ENCODE measurements at places on chromosomes 7 and 10. TPM values are rescaled to one million over a fixed set of nuclear protein-coding genes. Genes with fewer than 3 reads are reported as not detected.

Gene PLAC9
- total RNA-seq: 16.9 TPM

Gene CALML5
- total RNA-seq: not detected

Gene LRRD1
- total RNA-seq: 0.40 TPM

Gene UTF1
- total RNA-seq: 1.1 TPM

Gene PRSS1
- total RNA-seq: 35.0 TPM

Gene TMEM176A
- total RNA-seq: 137 TPM

Gene SAMD9
- 9.1 TPM for total RNA-seq

Gene MRPS24
- 76.4 TPM for total RNA-seq

Gene UROS
- total RNA-seq: 39.6 TPM

Gene OR2A12
- not detected for total RNA-seq

Gene RASSF4
- 5.9 TPM for total RNA-seq

- no peaks in the 10 kb centered on the region for H3K36me3 ChIP-seq
- no peaks in the 10 kb centered on the region for H3K4me1 ChIP-seq
- no peak overlapping the region for H3K27ac ChIP-seq
- no peak overlapping the region for H3K4me3 ChIP-seq
These were observed 957.4 kb upstream of the LRRTM3 start for GRCh38 chr10:65968437-65968836.

GRCh38 chr7:106806556-106806955 lies 58.5 kb upstream of the PIK3CG start:
- no peak overlapping the region for H3K4me3 ChIP-seq
- no peaks in the 10 kb centered on the region for H3K4me1 ChIP-seq
- H3K27me3 ChIP-seq: no peaks in the 10 kb centered on the region
- H3K27ac ChIP-seq: no peak overlapping the region

GRCh38 chr7:74063223-74063641 lies 20.4 kb upstream of the LIMK1 start:
- H3K4me3 ChIP-seq: no peak overlapping the region
- H3K27ac ChIP-seq: peak overlapping the region; percentile 36
- peaks cover 6% of the 10 kb centered on the region for H3K4me1 ChIP-seq
- no peaks in the 10 kb centered on the region for H3K36me3 ChIP-seq

- H3K4me1 ChIP-seq: peaks cover 8% of the 10 kb centered on the region
- no peaks in the 10 kb centered on the region for H3K27me3 ChIP-seq
- peak overlapping the region; percentile 75 for H3K4me3 ChIP-seq
- peak overlapping the region; percentile 61 for H3K27ac ChIP-seq
These were observed 351 bp downstream of the CAMK1D start for GRCh38 chr10:12349629-12350166.

DNA sequence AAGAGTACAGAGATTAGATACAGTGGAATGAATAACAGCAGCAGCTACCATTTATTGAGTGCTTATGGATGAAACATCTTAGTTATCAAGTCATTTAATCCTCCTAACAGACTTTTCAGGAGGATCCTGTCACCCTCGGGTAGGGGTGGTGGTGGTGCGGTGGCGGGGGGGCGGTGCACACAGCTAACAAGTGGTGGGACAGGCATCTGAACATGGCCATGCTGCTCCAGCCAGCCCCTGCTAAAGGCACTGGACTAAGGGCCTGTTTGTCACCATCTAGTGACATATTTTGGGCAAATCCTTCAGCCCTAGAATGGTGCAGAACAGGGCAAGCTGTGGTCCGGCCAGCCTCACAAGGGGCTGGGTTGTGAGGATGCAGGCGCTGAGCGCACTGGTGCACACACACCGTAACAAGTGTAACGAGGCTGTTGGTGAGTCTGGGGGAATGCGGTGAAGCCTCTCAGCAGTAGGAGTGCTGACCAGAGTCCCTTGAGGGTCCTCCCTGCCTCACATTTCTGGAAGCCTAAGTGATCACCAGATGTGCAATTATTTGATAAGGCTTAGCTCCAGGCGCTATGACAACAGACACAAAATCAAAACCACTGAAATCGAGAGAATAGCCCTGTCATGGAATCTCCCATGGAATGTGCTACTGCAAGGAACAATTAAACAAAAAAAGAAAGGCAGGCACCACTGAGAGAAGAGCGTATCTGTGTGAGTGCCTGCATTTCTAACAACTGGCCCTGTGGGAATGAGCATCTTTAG lies 102.2 kb downstream of the RNF216 start:
- H3K4me1 ChIP-seq: peaks cover 3% of the 10 kb centered on the region
- no peak for DNase-seq
- no peaks in the 10 kb centered on the region for H3K27me3 ChIP-seq
- no peaks in the 10 kb centered on the region for H3K36me3 ChIP-seq
- no peak overlapping the region for H3K4me3 ChIP-seq

DNA sequence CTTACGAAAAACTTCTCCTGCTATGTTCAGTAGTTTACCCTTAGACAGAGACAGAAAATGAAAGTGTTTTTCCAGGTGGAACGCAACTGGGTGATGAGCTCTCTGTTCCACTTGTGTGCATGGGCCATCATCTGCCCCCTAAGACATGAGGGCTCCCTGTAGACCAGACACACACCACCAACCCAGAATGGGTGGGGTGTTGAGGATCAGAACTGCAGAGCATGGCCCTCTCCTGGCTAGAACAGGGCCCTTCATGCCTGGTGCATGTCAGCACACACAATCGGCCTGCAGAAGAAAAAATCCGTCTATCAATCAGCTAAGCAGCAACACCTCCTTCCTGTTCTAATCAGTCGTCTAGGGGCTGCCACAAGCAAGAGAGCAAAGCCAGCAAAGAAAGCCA lies 186.2 kb upstream of the INHBA start:
- DNase-seq: no peak
- peaks cover 7% of the 10 kb centered on the region for H3K4me1 ChIP-seq
- H3K36me3 ChIP-seq: no peaks in the 10 kb centered on the region
- H3K27me3 ChIP-seq: no peaks in the 10 kb centered on the region
- H3K27ac ChIP-seq: no peak overlapping the region

- H3K4me1 ChIP-seq: no peaks in the 10 kb centered on the region
- H3K27ac ChIP-seq: no peak overlapping the region
- H3K4me3 ChIP-seq: no peak overlapping the region
These were observed 48.6 kb downstream of the MALSU1 start for GRCh38 chr7:23347682-23348180.

- H3K4me1 ChIP-seq: no peaks in the 10 kb centered on the region
- H3K36me3 ChIP-seq: no peaks in the 10 kb centered on the region
- DNase-seq: no peak
- no peak overlapping the region for H3K27ac ChIP-seq
- H3K4me3 ChIP-seq: no peak overlapping the region
- H3K27me3 ChIP-seq: no peaks in the 10 kb centered on the region
These were observed 88.4 kb downstream of the MTPN start for GRCh38 chr7:135888740-135889139.

DNA sequence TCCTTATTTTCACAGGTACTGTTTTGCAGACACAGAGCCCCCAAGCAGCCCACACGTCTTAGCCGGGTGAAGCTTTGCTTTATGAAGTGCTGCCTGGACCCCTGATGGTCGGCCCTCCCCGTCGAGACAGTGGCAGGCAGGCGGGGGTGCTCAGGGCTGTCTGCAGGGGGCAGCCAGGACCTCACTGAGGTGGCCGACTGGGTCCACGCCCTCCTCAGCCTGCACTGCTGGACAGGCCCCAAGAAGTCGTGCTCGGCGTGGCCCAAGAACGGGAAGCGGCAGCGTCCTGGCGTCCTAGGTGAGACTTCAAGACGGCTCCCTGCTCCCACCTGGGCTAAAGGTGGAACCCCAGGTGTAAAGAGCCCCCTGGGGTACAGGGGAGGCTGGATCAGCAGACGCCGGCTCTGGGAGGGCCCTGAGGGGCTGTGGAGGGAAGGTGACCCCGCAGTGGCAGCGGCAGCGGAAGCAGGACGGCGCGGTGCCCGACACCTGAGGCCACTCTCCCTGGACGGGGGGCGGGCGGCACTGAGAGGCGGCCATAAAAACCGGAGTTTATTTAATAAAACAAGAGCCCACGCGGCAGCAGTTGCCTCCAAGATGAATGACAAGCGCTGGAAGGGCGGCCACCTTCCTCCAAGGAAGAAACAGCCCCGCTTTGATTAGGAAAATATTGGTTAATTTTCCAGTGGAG lies 179.4 kb downstream of the ELFN1 start:
- H3K27me3 ChIP-seq: no peaks in the 10 kb centered on the region
- no peaks in the 10 kb centered on the region for H3K36me3 ChIP-seq
- H3K27ac ChIP-seq: no peak overlapping the region
- no peak for DNase-seq

DNA sequence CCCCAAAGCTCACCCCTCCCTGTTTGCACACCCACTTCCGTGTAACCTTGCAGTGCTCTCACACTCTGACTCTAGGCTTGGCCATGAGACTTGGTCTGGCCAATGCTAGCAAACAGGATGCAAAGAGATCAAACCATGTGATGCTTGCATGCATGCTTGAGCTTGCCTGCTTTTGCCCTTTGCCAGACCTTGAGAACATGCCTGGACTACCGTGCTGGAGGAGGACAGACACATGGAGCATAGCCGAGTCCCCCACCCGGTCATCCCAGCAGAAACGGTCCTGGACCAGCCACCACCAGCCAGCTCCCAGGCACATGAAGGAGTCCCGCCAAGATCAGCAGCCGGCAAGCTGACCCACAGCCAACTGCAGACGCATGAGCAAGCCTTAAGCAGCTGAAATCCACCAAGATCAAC lies 23.4 kb downstream of the PYROXD2 start:
- peak; percentile 75 for DNase-seq
- H3K27ac ChIP-seq: no peak overlapping the region
- no peak overlapping the region for H3K4me3 ChIP-seq
- no peaks in the 10 kb centered on the region for H3K27me3 ChIP-seq
- H3K36me3 ChIP-seq: no peaks in the 10 kb centered on the region
- H3K4me1 ChIP-seq: peaks cover 2% of the 10 kb centered on the region

GRCh38 chr10:36573246-36573645 lies 552.2 kb upstream of the ANKRD30A start:
- H3K4me3 ChIP-seq: no peak overlapping the region
- H3K27ac ChIP-seq: no peak overlapping the region
- DNase-seq: no peak
- no peaks in the 10 kb centered on the region for H3K36me3 ChIP-seq

DNA sequence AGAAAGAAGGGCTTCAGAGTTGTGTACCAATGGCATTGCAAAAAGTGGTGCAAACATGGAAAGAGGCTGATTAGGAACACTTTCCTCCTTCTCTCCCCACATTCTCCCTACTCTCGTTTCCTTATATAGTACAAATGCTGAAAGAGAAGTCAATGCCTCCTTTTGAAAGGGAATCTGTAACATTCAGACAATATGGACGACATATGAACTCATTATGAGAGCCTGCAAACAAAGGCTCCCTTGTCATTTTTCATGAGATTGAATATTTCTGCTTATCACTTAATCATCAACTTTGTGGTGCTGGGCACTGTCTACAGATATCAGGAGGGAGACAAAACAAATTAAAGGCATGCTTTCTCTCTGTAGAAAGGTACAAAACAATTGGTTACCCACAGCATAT lies 437.1 kb upstream of the PHF14 start:
- H3K27me3 ChIP-seq: no peaks in the 10 kb centered on the region
- H3K27ac ChIP-seq: no peak overlapping the region
- H3K4me3 ChIP-seq: no peak overlapping the region
- DNase-seq: no peak

- H3K36me3 ChIP-seq: no peaks in the 10 kb centered on the region
- DNase-seq: no peak
- H3K4me1 ChIP-seq: no peaks in the 10 kb centered on the region
- H3K27ac ChIP-seq: no peak overlapping the region
These were observed 120.8 kb upstream of the GAD2 start for GRCh38 chr10:26095781-26096180.

- DNase-seq: no peak
- H3K4me3 ChIP-seq: no peak overlapping the region
- H3K27me3 ChIP-seq: no peaks in the 10 kb centered on the region
- H3K36me3 ChIP-seq: no peaks in the 10 kb centered on the region
These were observed 28.2 kb downstream of the UBE2H start for GRCh38 chr7:129924602-129925001.

GRCh38 chr7:120741371-120742042 lies 116.4 kb downstream of the TSPAN12 start:
- H3K36me3 ChIP-seq: no peaks in the 10 kb centered on the region
- H3K4me1 ChIP-seq: no peaks in the 10 kb centered on the region
- no peaks in the 10 kb centered on the region for H3K27me3 ChIP-seq
- H3K4me3 ChIP-seq: no peak overlapping the region
- DNase-seq: no peak

GRCh38 chr7:83519240-83519639 lies 129.7 kb downstream of the SEMA3E start:
- no peak for DNase-seq
- no peak overlapping the region for H3K27ac ChIP-seq
- H3K4me3 ChIP-seq: no peak overlapping the region

DNA sequence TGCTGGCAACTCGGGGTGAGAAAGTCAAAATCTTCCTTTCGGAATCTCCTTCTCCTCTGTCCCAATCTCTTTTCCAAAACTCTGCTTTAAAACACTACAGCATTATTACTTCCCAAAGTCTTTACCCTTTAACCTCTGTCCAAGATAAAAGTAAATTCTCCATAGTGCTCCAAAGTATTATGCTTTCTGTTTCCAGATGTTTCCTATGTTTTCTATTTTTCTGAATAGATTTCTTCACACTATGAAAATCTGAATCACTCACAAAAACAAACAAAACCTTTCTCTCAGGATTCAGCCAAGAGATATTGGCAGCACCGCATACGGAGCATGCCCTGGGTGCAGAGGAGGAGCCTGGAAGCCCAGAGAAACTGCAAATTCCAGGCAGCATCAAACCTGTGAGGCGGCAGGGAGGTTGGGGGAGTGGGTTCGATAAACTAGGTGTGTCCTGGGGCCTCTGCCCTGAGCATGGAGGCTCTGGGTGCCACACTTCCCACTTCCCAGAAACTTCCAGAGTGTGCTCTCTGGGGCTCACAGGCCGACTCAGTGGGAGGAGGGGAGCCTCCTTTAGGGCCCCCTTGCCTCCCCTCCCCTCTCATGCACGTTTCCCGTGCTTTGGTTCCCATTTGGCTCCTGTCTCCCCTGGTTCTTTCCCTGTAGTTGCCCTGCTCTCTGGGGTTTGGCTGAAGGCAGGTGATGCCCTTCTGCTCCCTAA lies 35.6 kb downstream of the VIPR2 start:
- H3K4me1 ChIP-seq: peaks cover 13% of the 10 kb centered on the region
- peak; percentile 57 for DNase-seq
- H3K27ac ChIP-seq: peak overlapping the region; percentile 35
- no peaks in the 10 kb centered on the region for H3K27me3 ChIP-seq
- no peaks in the 10 kb centered on the region for H3K36me3 ChIP-seq

GRCh38 chr10:84665883-84666463 lies 337.6 kb downstream of the CCSER2 start:
- no peak for DNase-seq
- H3K36me3 ChIP-seq: no peaks in the 10 kb centered on the region
- no peaks in the 10 kb centered on the region for H3K27me3 ChIP-seq
- no peak overlapping the region for H3K4me3 ChIP-seq
- no peak overlapping the region for H3K27ac ChIP-seq
- H3K4me1 ChIP-seq: no peaks in the 10 kb centered on the region

GRCh38 chr10:451021-451471 lies 238.4 kb downstream of the DIP2C start:
- no peaks in the 10 kb centered on the region for H3K27me3 ChIP-seq
- DNase-seq: no peak
- H3K27ac ChIP-seq: no peak overlapping the region
- H3K36me3 ChIP-seq: no peaks in the 10 kb centered on the region
- H3K4me1 ChIP-seq: peaks cover 12% of the 10 kb centered on the region
- no peak overlapping the region for H3K4me3 ChIP-seq

- H3K36me3 ChIP-seq: no peaks in the 10 kb centered on the region
- DNase-seq: no peak
- H3K4me1 ChIP-seq: no peaks in the 10 kb centered on the region
- no peaks in the 10 kb centered on the region for H3K27me3 ChIP-seq
- H3K27ac ChIP-seq: no peak overlapping the region
These were observed 418.9 kb downstream of the MDFIC start for GRCh38 chr7:115340828-115341227.

All from ovary (tissue), 10 donors.